ENCODE measurements at places on chromosomes 11 and 22. TPM values are rescaled to one million over a fixed set of nuclear protein-coding genes. Genes with fewer than 3 reads are reported as not detected.

Gene DDI1
- total RNA-seq = not detected

Gene ART1
- not detected for total RNA-seq

Gene TNNT3
- 1.3 TPM for total RNA-seq

Gene SLC22A6
- not detected for total RNA-seq

Gene HSPB2
- total RNA-seq = not detected

Gene VWA5A
- total RNA-seq = 16.7 TPM

Gene TYR
- total RNA-seq = not detected

Gene OR8G5
- total RNA-seq = not detected

Gene SAMM50
- total RNA-seq = 38.0 TPM

Gene ARHGAP20
- total RNA-seq = under 0.01 TPM

Gene PAK1
- 50.3 TPM for total RNA-seq

Gene SNU13
- total RNA-seq = 84.1 TPM

Gene OR56A1
- total RNA-seq = not detected

Gene SLC22A25
- not detected for total RNA-seq

Gene P2RY2
- 30.9 TPM for total RNA-seq

Gene PLAAT3
- total RNA-seq = 5.8 TPM

Gene SCGB1C1
- total RNA-seq = not detected

Gene A4GALT
- 13.3 TPM for total RNA-seq

Gene EHF
- total RNA-seq = 478 TPM

Gene NEFH
- total RNA-seq = 0.28 TPM

Gene OR52W1
- not detected for total RNA-seq

Gene SLC37A2
- 26.7 TPM for total RNA-seq

Gene C11orf52
- 1.0 TPM for total RNA-seq

Gene MRGPRF
- not detected for total RNA-seq

Gene CEND1
- not detected for total RNA-seq

Gene APOA5
- total RNA-seq = not detected

Gene BATF2
- total RNA-seq = 0.34 TPM

Gene CCDC116
- total RNA-seq = 0.07 TPM

Gene INS
- not detected for total RNA-seq

Gene SLC22A8
- not detected for total RNA-seq

Gene FOSL1
- total RNA-seq = 27.7 TPM

Gene C11orf91
- total RNA-seq = not detected

Gene C22orf31
- not detected for total RNA-seq

Gene HBB
- not detected for total RNA-seq

Gene C11orf71
- total RNA-seq = 3.1 TPM

Gene MIOX
- total RNA-seq = 0.14 TPM

Gene APOA4
- total RNA-seq = not detected

Gene TTC38
- 9.8 TPM for total RNA-seq

Gene TMEM86A
- 3.8 TPM for total RNA-seq

Gene ADM
- 127 TPM for total RNA-seq

Gene LGR4
- total RNA-seq = 38.9 TPM

Gene CRYBB2
- total RNA-seq = not detected

Gene AHNAK
- total RNA-seq = 856 TPM

Gene SCARF2
- total RNA-seq = 0.57 TPM

Gene CD3D
- not detected for total RNA-seq

Gene CHRM1
- not detected for total RNA-seq

Gene NFAM1
- total RNA-seq = 0.07 TPM

Gene SMTN
- total RNA-seq = 48.5 TPM

Gene TMX2
- total RNA-seq = 95.5 TPM

Gene DEPDC7
- total RNA-seq = 2.7 TPM

Gene BIK
- 22.9 TPM for total RNA-seq

Gene TMEM191B
- total RNA-seq = 0.28 TPM

Gene CCDC157
- 0.34 TPM for total RNA-seq

Gene APOL6
- total RNA-seq = 8.9 TPM

Gene MFRP
- not detected for total RNA-seq

Gene TRIM48
- total RNA-seq = not detected

Gene CASP1
- total RNA-seq = 77.0 TPM

Gene THYN1
- 53.8 TPM for total RNA-seq

Gene PDGFB
- total RNA-seq = 3.8 TPM

Gene ABCC8
- total RNA-seq = not detected
